ENCODE measurements at places on chromosomes 2 and 18. TPM values are rescaled to one million over a fixed set of nuclear protein-coding genes. Genes with fewer than 3 reads are reported as not detected.

Gene LIMS3
- polyA plus RNA-seq: 3.4 TPM

Gene VAMP5
- polyA plus RNA-seq: 38.2 TPM

Gene RFTN2
- polyA plus RNA-seq: 16.0 TPM

Gene UBXN4
- 68.0 TPM for polyA plus RNA-seq

Gene REG1B
- polyA plus RNA-seq: not detected

Gene POTEI
- polyA plus RNA-seq: 0.06 TPM

Gene SPP2
- polyA plus RNA-seq: not detected

Gene RMC1
- polyA plus RNA-seq: 16.8 TPM

Gene DCTN1
- 93.2 TPM for polyA plus RNA-seq

Gene SP9
- 0.79 TPM for polyA plus RNA-seq

Gene MC2R
- 0.12 TPM for polyA plus RNA-seq

Gene PTRHD1
- 44.2 TPM for polyA plus RNA-seq

Gene TM4SF20
- not detected for polyA plus RNA-seq

Gene GLI2
- polyA plus RNA-seq: 10.1 TPM

Gene C2orf80
- not detected for polyA plus RNA-seq

Gene LRP2
- polyA plus RNA-seq: 0.04 TPM

Gene PFN4
- polyA plus RNA-seq: 1.9 TPM

Gene NEUROD1
- polyA plus RNA-seq: not detected

Gene CTLA4
- 0.31 TPM for polyA plus RNA-seq

Gene C18orf32
- 11.2 TPM for polyA plus RNA-seq

Gene GALNT5
- polyA plus RNA-seq: 2.2 TPM

Gene NDC80
- 23.0 TPM for polyA plus RNA-seq

Gene LBH
- polyA plus RNA-seq: 21.0 TPM

Gene ZNF519
- 5.0 TPM for polyA plus RNA-seq

Gene FOXD4L1
- 2.8 TPM for polyA plus RNA-seq

Gene CXCR1
- 0.34 TPM for polyA plus RNA-seq

Gene LOXL3
- polyA plus RNA-seq: 8.5 TPM

Gene FZD7
- polyA plus RNA-seq: 26.0 TPM

Gene DOCK10
- 21.6 TPM for polyA plus RNA-seq

Gene GAD1
- polyA plus RNA-seq: 1.7 TPM

Gene PAX8
- polyA plus RNA-seq: 18.1 TPM

Gene PLA2R1
- polyA plus RNA-seq: 1.5 TPM

Gene CNRIP1
- not detected for polyA plus RNA-seq

Gene RAB12
- polyA plus RNA-seq: 54.5 TPM

Gene NT5DC4
- polyA plus RNA-seq: not detected

Gene PXDN
- polyA plus RNA-seq: 178 TPM

Gene SPEG
- 94.4 TPM for polyA plus RNA-seq

Gene REG1A
- not detected for polyA plus RNA-seq

Gene CHST9
- polyA plus RNA-seq: 0.27 TPM

Gene MYO3B
- polyA plus RNA-seq: 0.16 TPM

Measured in muscle of arm (tissue), 14 donors.